ENCODE measurements at places on chromosomes 13 and 19.

DNA sequence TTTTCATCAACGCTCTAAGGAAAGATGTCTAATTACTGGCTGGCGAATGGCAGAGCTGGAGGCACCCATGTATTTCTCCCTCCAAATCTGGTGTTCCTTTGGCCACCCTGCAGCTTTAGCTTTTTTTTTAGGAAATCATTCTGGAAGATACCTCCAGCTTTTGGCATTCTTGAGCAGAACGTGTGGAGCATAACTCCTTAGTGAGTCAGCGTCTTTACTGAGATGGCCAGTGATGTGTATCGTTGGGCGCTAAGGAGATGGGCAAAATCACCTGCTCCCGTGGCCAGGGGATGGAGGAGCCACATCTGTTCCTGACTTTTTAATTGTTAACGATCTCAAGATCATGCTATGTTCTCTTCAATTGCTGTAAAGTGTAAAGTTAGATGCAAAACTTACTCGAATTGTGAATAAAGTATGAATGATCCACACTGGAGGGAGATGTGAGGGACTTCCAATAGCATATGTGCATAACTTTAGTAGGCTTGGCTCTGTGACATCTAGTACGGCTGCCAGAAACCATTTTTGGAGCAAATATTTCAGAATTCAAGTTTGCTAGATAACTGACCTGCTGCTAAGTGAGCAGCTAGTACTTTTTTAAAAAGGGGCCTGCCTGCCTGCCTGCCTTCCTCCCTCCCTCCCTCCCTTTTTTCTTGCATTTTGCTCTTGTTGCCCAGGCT, 24.4 kb upstream of the C1QTNF9 start:
- no peak for DNase-seq

- peak; percentile 68 for DNase-seq
These were observed 29.0 kb downstream of the TNFSF11 start for GRCh38 chr13:42602906-42603305.

DNA sequence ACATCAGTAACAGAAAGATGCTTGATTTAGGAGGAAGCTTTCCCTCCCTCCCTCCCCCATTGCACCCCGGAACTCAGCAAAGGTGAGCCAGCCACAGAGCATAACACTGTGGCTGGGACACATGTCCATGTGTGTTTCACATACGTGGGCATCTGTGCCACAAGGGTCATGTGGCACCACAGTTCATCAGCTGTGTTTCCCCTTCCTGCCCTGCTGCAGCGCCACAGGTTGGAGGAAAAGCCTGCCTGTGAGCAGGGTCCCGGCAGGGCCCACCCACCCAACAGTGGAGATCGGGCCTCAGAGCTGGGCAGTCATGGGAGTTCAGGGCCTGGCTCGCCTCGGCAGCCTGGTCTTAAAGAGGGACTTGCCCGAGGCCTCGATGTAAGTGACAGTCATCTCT, 2.8 kb downstream of the ACP5 start:
- peak; percentile 54 for DNase-seq

- DNase-seq = no peak
These were observed 58.5 kb downstream of the TRPM4 start for GRCh38 chr19:49216071-49216470.

GRCh38 chr13:113360446-113360845, 3.5 kb downstream of the GRTP1 start:
- DNase-seq = no peak

DNA sequence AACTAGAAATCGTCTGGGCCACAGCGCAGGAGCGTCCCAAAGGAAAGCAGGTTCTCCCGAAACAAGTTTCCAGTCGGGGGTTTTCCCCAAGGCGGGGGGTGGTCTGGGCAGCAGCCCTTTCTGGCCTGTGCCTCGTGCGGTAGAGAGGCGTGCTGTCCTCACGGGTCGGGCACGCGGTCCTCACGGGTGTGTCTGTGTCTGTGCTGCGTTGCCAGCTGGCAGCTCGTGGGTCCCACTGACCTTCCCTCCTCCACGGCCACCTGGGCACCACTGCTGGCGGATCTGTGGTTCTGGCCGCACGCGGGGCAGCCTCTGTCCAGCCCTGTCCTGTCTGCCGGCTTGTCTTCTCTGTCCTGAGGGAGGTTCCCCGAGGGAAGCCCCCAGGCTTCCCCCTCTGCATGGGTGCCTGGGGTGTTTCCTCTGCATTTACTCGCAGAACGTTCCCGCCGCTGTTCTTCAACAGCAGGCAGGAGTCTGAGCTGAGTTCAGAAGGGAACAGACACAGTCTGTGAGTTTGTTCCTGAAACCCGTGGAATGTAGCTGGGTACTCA, 98.2 kb upstream of the MCF2L start:
- no peak for DNase-seq

- DNase-seq = peak; percentile 76
These were observed 77.0 kb downstream of the LRRC63 start for GRCh38 chr13:46288570-46289259.

- no peak for DNase-seq
These were observed 167.0 kb upstream of the EDNRB start for GRCh38 chr13:78085434-78086225.

DNA sequence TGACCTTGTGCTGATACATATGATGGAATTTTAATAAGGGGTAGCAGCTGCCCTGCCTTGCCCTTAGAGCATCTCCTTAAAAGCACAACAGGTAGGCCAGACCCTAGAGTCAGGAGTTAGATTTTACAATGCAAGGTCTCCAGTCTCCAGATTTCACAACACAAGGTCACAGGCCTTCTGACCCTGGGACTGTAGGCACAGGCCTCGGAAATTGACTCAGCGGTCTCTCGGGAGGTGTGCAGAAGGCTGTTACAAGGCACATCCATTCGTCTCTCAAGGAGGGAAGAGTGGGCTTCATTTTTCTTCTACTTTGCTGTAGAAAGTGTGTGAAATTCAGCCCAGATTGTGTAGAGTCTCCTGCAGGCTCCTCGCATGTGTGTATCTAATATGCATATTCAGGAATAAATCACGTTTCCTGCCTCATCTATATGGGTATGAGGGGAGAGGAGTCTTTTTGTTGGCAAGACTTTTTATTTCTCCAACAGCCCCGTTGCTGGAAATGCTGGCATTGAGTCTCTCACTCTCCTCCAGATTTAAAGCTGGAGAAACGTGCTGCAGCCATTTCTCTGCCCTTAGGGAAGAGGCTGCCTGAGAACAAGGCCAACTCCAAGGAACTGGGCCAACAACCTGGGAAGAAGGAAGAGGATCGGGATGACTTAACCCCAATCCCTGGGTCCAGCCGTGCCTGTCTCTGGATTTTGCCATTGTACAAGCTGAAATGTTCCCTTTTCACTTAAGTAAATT, 24.5 kb downstream of the UQCRFS1 start:
- no peak for DNase-seq

GRCh38 chr13:112680741-112681360, 9.0 kb upstream of the ATP11A start:
- DNase-seq = no peak

- DNase-seq = no peak
These were observed 284.1 kb downstream of the ITGBL1 start for GRCh38 chr13:101736566-101736965.

GRCh38 chr19:42090672-42091071, 14.7 kb downstream of the ZNF574 start:
- peak; percentile 44 for DNase-seq

DNA sequence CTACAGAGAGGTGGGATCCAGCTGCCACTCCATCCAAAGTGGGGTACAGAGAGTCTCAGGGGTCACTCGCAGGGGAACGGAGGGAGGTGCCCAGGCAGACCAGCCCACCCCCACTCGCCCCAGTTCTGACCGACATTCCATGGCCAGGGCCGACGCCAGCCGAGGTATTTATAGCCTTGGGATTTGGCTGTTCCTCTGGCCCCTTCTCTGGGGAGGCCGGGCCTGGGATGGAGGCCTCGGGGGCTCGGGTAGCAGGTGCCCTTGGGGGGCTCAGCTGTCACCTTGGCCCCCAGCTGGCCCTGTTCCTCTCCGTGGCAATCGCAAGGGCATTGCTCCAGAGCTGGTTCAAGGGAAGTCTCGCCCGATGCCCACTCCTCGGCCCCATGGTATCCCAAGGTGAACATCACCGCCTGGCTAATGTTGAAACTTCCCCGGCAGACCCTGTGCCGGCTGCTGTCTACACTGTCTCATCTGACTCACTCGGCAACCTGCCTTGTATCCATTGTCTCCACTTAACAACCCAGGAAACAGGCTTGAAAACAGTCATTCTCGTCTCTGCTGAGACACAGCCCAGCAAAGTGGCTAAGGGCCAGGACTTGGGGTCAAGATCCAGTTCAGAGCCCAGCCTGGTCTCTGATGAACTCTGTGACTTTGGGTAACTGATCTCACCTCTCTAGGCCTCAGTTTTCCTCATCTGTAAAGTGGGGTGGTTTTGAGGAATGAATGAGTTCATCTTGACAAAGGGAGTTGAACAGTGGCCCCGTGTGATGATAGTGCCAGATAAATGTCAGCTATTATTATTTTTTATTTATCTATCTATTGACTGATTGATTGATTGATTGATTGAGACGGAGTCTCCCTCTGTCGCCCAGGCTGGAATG, 9.7 kb downstream of the PRKACA start:
- no peak for DNase-seq

DNA sequence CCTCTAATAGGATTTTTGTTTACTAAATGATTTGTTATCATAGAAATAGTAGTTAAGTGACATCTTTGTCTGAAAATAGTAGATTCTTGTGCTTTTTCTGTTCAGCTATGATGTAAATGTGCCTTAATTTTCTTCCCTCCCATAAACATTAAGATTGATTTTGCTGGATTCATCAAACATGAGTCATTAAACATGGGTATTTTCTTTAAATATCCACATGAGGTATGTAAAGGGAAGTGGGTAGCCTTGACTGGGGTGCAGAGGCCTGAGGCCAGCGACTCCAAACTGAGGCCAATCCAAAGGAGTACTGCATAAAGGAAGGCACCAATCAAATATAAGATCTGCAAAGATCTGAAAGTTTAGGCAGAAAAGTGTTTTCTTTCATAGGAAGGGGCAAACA, 3.7 kb downstream of the ZNF136 start:
- DNase-seq = no peak

- DNase-seq = peak; percentile 8
These were observed 8.0 kb downstream of the ABHD13 start for GRCh38 chr13:108226184-108226583.

DNA sequence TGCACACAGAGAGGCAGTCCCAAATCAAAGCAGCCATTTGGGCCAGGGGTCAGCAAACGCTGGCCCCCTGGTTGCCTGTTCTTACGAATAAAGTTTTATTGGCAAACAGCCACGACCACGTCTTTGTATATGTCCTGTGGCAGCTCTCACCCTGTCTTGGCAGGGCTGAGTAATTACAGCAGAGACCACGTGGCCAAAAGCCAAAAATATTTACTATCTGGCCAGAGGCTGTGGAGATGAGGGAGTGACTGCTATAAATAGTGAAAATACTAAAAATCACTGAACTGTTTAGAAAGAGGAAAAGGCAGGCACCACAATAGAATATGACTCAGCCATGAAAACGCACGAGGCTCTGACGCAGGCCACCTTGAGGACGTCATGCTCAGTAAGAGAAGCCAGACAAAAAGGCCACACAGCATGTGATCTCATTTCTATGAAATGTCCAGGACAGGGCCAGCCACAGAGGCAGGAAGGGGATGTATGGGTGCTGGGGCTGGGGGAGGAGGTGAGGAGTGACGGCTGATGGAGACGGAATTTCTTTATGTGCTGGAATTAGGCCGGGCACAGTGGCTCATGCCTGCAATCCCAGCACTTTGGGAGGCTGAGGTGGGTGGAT, 29.4 kb downstream of the SMIM24 start:
- DNase-seq = peak; percentile 62

DNA sequence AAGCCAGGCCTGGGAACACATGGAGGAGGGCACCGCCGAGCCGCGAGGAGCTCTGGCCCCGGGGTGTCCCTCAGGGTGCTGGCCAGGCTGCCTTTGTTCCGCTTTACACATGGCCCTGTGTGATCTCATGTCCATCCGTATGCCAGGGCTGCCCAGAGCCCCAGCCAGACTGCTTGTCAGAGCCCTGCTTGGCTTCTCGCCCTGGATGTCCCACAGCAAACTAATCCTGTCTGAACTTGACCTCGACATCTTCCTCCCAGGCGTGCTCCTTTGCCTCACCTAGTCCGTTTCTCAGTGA, 14.3 kb downstream of the BCKDHA start:
- no peak for DNase-seq

- DNase-seq = no peak
These were observed 16.4 kb upstream of the UPF3A start for GRCh38 chr13:114264886-114265611.

GRCh38 chr13:81302125-81302524, 961.2 kb upstream of the SPRY2 start:
- no peak for DNase-seq

DNA sequence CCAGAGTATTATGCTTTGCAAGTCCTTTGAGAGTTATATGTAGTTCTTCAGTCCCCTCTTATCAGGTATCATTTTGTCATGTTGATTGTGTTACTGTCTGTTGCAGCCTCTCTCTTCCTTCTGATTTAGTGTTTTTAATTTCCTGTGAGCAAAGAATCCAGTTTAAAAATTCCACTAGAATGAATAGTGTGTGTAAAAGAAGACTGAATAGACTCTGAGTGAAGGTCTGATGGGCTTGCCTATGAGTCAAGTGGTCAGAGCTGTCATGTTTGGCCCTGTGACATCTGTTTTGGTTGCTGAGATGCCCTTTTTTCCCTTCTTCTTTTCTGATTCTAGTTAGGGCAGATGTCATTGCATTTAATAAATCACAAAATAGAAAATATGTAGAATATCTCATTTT, 23.3 kb upstream of the KCTD4 start:
- DNase-seq = no peak

- DNase-seq = no peak
These were observed 1.0 kb upstream of the SLC7A10 start for GRCh38 chr19:33226550-33227241.

- DNase-seq = no peak
These were observed 152.7 kb downstream of the FLT1 start for GRCh38 chr13:28342251-28342650.

GRCh38 chr13:108104736-108105135, 110.6 kb downstream of the LIG4 start:
- no peak for DNase-seq

DNA sequence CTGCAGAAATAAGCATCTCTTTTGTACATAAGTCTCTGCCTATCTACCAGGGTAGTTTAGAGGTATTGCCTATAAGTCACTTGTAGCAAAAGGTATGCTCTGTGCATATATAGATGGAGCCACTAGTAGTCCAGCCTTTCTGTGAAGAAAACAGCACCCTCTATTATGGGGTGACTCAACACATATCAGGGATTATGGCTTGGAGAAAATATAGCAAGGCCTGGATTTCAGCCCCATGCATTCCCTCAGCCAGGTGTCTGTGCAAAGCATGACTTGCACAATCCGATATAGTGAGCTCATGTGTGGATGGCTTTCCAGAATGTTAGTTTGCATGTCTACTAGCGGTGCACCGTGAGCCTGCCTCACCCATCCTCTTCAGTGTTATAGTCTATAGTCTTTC, 13.4 kb upstream of the NALCN start:
- no peak for DNase-seq

DNA sequence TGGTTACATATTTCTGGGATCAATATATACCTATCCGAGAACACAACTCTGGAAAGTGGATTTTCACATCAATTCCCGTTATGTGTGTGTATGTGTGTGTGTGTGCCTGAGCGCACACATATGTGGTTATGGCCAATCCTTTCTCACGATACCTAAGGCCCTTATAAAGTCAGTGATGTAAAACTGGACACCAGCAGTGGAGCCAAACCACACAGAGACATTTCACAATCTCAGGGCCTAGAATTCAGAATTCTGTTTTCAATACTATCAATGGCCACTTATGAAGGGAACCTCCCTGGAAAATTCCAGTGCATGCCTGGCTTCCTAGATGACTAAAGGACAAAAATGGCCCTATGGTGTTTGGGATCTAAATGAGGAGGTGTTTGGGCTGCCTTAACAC, 187.3 kb upstream of the UBL3 start:
- DNase-seq = no peak
